ENCODE measurements at places on chromosomes 7 and 10.

- DNase-seq, result no peak
These were observed 220.8 kb upstream of the RNF32 start for GRCh38 chr7:156419782-156420181.

DNA sequence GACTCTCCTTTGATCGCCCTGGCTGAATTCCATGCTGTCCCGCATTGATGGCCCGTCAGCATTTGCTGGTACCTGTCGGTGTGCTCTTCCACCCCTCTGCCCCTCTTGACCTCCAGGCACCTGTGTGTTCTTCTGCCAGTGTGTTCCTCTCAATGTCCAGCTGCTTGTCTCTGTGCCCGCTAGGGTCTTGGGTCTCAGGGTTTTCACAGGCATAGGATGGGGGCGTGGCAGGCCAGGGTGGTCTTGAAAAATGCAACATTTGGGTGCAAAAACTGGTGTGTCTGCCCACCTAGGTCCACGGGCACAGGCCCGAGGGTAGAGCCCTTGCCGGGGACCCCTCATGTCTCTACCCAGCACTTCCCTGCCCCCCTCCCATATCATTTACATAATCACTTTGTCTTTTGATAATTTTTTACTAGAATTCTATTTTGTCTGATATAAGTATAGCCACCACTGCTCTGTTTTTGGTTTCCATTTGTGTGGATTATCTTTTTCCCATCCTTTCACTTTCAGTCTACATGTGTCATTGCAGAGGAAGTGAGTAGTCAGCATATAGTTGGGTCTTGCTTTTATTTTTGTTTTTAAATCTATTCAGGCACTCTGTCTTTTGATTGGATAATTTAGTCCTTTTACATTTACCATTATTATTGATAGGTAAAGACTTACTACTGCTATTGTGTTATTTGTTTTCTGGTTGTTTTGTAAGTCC is 46.6 kb upstream of the ADRA2A start:
- DNase-seq, result no peak

DNA sequence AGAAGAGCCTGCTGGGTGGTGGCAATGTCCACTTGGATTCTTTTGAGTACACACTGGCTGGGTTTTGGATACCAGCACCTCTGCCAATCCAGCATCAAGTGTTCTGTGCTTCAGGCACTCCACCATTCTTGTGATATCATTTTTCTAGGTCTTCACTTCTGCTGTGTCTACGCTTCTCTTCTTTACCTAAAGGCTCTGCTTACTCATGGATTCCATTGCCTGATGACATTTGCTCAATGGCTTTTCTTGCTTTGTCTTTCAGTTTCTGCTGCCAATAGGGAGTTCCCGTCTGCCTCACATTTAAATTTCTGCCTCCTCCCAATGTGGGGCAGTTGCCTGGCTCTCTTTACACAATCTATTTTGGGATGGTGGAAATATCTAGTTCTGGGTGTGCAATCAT is 12.7 kb upstream of the PAPSS2 start:
- no peak for DNase-seq

GRCh38 chr7:22109761-22110160 is 164.1 kb upstream of the CDCA7L start:
- peak; percentile 36 for DNase-seq

- no peak for DNase-seq
These were observed at the start of gene LIPN for GRCh38 chr10:88759366-88760101. Gene LIPN (plus strand): TSS chr10:88760020. CDS start chr10:88761406, 1,386 bp downstream.

DNA sequence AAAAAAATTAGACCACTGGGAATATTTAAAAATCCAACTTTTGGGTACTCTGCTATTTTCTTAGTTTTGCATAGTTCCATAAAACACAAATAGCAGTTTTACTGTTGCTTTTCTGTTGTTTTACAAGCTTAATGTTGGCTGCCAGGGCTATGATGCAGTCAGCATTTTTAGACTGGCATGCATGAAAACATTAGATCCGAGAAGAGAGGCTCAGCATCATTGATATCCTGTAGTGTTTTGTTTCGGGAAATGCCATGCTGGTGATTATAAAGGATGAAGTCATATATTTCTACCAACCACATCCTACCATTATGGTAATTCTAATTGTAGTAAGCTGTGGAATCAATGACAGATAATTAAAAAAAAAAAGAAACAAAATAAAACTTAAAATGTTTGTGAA is 104.6 kb downstream of the MBL2 start:
- DNase-seq, result no peak

DNA sequence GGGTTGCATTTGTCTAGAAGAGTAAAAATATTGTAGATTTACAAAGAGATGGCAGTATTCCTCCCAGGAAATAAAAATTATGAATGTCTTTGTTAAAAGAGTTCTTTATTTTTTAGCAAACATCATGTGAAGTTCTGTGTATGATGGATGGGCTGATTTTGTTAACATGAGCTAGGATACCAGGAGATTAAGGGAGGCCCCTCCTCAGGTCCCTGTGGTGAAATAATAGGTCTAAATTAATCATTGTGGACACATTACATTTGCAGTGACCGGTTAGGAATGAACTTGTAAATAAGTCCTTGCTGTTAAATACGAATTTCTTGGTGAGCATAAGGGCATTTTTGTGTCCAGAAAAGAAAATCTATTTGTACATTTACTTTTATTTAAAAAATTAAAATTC is 339.4 kb upstream of the PHF14 start:
- no peak for DNase-seq

GRCh38 chr7:117211614-117212013 is 111.2 kb downstream of the WNT2 start:
- no peak for DNase-seq

GRCh38 chr7:63093481-63093880 is 905.2 kb upstream of the ZNF722 start:
- DNase-seq, result no peak

Data from AG08396 (cell line).